GM10248 (cell line): ENCODE measurements at places on chromosomes 11 and 22.

GRCh38 chr11:78030429-78031325, 7.6 kb upstream of the KCTD14 start:
- no peak for DNase-seq

DNA sequence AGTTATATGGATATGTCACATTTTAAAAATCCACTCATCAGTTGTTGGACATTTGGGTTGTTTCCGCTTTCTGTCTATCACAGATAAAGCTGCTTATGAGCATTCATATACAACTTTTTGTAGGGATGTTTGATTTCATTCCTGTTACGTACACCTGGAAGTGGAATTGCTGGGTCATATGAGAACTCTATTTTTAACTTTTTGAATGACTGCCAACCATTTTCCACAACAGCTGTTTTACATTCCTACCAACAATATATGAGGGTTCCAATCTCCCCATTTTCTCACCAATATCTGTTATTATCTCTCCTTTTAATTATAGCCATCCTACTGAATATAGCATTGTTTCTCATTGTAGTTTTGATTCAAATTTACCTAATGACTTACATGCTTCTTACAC, 172.0 kb downstream of the UVRAG start:
- no peak for DNase-seq

DNA sequence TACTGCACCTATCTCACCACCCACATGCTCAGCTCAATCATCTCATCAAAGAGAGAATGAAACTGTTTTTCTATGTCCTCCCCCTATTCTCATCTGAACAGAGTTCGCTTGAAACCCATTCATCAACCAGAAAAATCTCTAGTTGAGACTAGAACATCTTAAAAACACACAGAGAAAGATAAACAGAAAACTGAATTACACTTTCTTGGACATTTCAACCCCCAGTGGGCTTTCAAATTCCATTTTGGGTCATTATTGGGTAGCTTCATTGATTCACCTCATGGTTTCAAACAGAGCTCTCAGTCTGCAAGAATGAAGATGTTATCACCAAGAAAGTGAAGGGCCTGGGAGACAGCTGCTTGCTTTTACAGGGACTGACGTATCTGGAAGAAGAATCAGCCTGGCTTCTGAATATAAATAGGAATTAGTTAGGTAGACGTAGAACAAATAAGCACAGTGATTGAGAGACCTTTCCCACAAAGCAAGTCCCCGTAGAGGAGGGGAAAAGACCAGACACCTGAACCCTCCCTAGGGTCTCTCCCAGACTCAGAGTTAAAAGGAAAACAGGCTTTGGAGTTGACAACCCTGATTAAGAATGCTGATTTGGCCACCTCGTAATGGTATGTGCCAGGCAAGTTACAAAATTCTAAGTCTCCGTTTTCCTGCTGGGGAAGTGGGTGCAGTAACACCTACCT, 155.7 kb downstream of the BBOX1 start:
- DNase-seq, result no peak

DNA sequence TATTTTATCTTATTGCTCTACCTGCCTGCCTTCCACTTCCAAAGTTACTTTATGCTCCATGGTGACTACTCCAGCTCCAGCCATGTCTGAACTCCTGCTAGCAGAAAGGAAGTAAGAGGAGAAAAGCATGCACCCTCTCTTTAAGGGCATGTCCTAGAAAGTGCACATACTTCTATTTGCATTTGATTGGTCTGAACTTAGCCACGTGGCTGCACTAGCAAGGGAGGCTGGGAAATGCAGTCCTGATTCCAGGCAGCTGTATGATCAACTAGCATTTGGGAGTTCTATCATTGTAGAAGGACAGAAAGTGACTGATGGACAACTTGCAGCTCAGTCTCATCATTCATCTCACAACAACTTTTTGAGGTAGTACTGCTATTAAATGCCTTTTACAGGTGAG, 515.7 kb downstream of the BUD13 start:
- no peak for DNase-seq

GRCh38 chr11:43898574-43898973, 17.9 kb downstream of the ALKBH3 start:
- no peak for DNase-seq
